ENCODE measurements at places on chromosomes 1 and 21. TPM values are rescaled to one million over a fixed set of nuclear protein-coding genes. Genes with fewer than 3 reads are reported as not detected.

The C4BPA gene
- total RNA-seq, result not detected

The TMPRSS15 gene
- not detected for total RNA-seq

The IGSF3 gene
- total RNA-seq, result 18.6 TPM

The CD1E gene
- total RNA-seq, result not detected

The AMY1C gene
- not detected for total RNA-seq

The IL12RB2 gene
- total RNA-seq, result 0.77 TPM

Data from H9 (cell line).